ENCODE measurements at places on chromosomes 7 and 10. TPM values are rescaled to one million over a fixed set of nuclear protein-coding genes. Genes with fewer than 3 reads are reported as not detected.

Gene INMT
- total RNA-seq = 0.13 TPM

Gene LDB3
- total RNA-seq = under 0.01 TPM

Gene NODAL
- total RNA-seq = not detected

Gene CYP26C1
- total RNA-seq = under 0.01 TPM

DNA sequence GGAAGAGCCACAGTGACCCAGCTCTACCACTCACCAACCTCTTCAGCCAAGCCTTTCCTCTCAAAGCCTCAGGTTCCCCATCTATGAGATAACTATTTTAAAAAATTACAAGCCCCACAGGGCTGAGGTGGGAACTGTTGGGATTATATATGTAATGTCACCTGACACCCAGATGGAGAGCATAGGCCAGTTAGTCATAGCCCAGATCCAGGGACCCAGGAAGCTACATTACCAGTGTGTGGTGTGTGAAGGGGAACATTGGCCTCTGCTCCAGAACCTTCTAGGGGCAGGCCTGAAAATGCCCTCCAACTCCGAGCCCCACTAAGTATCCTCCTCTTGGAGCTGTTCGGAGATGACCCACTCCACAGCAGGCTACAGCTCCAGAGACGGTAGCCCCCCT is 162.4 kb downstream of the NRF1 start:
- DNase-seq = no peak

Gene MBLAC1
- 1.2 TPM for total RNA-seq

DNA sequence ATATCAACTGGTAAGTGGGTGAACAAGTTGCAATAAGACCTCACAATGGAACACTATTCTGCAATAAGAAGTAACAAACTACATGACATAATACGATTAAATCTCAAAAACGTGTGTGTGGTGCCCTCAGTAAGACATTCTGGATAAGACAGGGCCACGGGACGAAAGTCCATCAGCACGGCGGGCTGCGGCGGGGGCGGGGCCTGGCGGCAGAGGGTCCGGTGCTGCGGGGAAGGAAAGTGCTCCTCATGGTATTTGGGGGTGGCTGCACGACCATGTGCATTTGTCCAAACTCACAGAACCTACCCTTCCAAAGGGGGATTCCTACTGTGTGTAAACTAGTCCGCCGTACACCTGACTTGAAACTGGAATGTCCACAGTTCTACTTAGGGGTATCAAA is 341.8 kb downstream of the TCERG1L start:
- DNase-seq = no peak

Gene PRRT4
- 0.13 TPM for total RNA-seq

Gene PDZD7
- 0.13 TPM for total RNA-seq

DNA sequence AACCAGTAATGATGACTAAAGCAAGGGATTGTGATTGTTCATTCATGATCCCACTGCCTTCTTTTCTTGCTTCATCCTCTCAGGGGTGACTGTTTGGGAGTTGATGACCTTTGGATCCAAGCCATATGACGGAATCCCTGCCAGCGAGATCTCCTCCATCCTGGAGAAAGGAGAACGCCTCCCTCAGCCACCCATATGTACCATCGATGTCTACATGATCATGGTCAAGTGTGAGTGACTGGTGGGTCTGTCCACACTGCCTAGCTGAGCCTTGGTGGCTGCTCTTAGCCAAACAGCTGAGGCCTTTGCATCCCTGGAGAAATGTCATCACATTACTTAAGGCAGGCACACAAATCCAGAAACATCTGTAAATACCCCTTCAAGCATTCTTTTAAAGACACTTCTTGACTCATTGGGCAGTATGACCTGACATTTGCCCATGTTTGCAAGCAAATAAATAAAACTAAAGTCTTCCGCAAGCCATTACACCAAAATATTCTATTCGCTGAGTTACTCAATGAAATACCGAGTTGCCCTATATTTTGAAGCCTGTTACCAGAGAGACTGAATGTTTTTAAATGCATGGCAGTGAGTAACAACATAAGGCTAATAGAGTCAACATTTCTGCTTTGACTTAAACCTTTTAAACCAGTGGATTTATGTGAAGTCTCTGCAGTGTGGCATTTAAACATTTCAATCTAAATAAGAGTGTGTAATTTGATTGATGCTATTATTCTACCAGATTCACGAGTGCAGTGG is 166.3 kb upstream of the LANCL2 start:
- DNase-seq = no peak

Gene SYT15B
- total RNA-seq = not detected
